ENCODE measurements at places on chromosomes 13 and 19.
A peak's percentile ranks its signal among the peaks of the same experiment; 100 is the strongest.

DNA sequence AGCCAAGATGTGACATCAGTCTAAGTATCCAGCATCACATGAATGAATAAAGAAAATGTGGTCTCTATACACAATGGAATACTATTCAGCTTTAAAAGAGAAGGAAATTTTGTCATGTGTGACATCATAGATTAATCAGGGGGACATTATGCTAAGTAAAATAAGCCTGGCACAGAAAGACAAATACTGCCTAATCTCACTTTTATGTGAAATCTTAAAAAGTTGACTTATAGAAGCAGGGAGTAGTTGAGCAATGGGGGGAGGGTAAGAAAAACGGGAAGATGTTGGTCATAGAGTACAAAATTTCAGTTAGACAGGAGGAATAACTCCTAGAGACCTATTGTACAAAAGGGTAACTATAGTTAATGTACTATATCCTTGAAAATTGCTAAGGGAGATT is 10.4 kb upstream of the LCP1 start:
- no peak for DNase-seq

GRCh38 chr19:49823472-49823871 is 5.4 kb downstream of the MED25 start:
- DNase-seq = no peak

DNA sequence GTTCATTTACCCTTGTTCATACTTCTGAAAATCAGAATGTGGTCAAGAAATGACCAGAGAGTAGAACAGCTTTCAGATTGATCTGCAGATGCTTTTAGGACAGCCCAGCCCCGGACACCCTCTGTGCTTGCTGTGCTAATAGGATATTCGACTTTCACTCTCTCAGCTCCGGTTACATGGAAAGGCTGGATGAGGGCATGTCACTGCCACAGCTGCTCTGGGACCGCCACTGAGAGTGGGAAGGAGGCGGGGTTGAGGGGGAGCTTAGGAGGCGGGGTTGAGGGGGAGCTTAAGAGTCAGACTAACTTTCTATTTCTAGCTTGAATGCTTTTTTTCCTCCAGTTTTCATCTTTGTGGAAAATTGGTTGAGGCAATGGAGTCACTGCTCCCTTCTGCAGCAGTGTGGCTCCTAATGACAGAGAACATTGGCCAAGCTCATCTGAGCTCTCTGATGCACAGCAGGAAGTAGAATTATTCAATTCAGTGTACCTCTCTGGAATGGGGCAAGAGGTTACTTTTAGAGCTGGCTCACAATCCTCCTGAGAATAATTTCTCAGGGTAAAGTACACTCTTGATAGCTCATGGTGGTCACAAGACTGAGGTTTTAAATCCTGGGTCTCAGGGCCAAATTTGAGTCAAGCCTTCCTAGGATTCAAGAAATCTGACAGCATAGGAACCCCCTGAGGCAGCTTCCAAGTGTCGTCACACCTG is 74.6 kb upstream of the NPAS1 start:
- peak; percentile 53 for DNase-seq

DNA sequence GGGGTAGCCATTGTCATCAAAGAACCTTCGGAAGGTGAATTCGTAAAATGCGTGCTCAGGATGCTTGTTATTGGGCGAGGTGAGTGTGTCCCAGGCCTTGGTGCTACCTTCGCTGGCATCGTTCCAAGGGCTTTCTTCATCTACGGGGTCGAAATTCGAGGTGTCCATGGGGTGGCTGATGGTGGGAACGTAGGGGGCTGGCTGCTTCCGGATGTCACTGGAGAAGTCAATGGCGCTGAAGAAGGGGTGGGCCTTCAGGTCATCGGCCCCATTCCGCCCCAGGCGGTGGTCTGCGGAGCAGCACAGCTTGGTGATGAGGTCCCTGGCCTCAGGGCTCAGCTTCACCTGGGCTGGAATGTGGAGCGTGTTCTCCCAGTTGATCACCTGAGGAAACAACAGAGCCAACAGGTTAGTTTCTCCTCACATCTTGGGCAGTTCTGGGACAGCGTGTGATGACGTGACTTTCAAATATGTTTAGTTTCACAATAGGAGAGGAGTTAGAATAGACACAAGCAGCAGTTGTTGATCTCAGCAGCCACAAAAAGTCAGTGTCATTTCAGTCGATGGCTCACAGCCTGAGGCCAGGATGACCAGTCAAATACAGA is 72.5 kb upstream of the XPO4 start:
- no peak for DNase-seq

- DNase-seq = no peak
Measured at GRCh38 chr13:77548095-77548494, 12.6 kb downstream of the SCEL start.

All from astrocyte (in vitro differentiated cells and primary cell).